SW 1271 (cell line): ENCODE measurements at places on chromosomes 11 and 22.

GRCh38 chr11:977830-978720, 52.4 kb downstream of the AP2A2 start:
- no peak for DNase-seq

GRCh38 chr22:35357883-35358621, 22.8 kb upstream of the HMOX1 start:
- DNase-seq = peak; percentile 36

GRCh38 chr11:1749395-1750351, 722 bp downstream of the IFITM10 start:
- no peak for DNase-seq

- no peak for DNase-seq
These were observed 530.2 kb downstream of the DLG2 start for GRCh38 chr11:85096939-85097338.

DNA sequence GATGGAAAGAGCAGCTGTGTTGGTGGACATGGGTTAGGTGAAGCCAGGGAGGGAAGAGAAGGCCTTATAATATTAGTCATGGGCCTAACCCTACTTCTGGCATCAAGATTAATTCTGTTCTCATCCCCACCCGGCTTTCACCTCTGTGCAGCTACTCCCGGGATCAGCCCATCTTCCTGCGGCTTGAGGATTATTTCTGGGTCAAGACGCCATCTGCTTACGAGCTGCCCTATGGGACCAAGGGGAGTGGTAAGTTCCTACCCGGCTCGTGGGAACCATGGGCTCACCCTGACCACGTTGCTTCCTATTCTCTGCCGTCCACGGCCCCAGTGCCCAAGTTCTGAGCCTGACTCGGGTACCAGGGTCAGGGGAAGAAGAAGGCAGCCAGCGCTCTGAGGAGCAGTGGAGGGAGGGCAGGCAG, 51.6 kb downstream of the ST3GAL4 start:
- DNase-seq = no peak

DNA sequence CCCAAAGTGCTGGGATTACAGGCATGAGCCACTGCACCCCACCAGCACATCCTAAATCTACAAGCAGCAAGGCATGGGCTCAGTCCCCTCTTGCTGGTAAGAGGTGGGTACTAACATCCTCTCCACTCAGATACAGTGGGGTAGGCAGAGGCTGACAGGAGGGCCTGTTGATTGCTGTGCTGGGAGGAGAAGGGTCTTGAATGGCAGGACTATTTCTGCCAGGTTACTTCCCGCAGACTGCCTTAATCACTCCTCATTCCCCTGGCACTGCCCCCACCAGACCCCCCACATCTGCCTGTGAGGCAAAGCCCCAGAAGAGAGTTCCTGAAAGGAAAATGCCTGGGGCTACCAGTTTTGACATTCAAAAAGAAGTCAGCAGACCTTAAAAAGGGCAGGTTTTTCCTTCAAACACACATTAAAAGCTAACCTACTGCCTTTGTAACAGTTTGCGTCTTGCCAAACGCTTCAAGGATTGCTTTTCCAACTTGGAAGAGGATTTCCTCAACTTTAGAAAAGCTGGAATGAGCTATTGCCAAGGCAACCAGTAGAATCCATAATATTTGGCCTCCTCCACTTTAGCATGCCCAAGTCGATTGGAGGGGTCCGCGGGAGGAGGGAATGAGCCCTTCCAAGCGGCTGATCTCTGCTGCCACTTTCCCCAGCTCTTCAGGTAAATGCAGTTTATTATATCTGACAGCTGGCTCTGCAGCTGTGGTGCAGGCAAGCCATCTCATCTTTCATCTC, 62.0 kb downstream of the FDX1 start:
- no peak for DNase-seq

- DNase-seq = no peak
These were observed 43.5 kb downstream of the GGTLC2 start for GRCh38 chr22:22687638-22688500.

- DNase-seq = no peak
These were observed 30.5 kb downstream of the LMO2 start for GRCh38 chr11:33861386-33861785.

DNA sequence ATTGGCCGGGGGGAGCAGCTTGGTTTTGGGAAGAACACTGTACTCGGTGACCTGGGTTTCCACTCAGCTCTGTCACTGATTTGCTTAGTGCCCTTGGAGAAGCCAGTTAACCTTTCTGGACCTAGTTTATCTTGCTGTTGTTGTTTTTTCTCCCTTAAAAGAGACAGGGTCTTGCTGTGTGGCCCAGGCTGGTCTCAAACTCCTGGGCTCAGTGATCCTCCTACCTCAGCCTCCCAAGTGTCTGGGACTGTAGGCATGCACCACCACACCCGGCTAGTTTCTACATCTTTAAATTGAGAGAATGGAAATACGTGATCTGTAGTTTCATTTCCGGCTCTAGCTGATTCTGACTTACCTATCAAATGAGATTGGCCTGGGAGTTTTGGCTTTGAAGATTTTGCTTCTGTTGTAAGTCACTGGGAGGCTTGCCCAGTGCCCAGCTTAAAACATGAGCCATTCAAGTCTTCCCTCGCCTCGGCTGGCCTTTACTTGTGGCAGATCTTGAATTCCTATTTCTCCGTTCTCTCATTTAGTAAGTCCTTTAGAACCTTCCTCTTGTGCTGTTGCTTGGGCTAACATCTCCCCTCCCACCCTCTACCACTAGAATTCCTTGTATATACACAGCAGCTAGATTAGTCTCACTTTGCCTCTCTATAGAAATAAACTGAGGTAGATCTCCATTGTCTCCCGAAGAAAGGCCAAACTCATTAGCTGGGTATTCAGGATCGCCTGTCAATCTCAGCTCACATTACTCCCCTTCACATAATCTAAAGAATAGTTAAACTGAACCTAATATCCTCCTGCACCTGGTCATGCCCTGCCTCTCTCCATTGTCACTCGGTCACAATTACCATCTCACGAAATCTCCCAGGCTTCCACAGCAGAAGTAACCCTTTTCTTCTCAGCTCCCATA, 87.7 kb upstream of the SLC25A18 start:
- no peak for DNase-seq

GRCh38 chr22:19086896-19087295, 35.3 kb downstream of the DGCR2 start:
- no peak for DNase-seq

GRCh38 chr11:112822478-112823274, 138.5 kb upstream of the NCAM1 start:
- no peak for DNase-seq

GRCh38 chr22:24186352-24186740, 5.1 kb downstream of the SUSD2 start:
- DNase-seq = no peak

GRCh38 chr11:11081288-11081687, 223.4 kb upstream of the ZBED5 start:
- DNase-seq = no peak

DNA sequence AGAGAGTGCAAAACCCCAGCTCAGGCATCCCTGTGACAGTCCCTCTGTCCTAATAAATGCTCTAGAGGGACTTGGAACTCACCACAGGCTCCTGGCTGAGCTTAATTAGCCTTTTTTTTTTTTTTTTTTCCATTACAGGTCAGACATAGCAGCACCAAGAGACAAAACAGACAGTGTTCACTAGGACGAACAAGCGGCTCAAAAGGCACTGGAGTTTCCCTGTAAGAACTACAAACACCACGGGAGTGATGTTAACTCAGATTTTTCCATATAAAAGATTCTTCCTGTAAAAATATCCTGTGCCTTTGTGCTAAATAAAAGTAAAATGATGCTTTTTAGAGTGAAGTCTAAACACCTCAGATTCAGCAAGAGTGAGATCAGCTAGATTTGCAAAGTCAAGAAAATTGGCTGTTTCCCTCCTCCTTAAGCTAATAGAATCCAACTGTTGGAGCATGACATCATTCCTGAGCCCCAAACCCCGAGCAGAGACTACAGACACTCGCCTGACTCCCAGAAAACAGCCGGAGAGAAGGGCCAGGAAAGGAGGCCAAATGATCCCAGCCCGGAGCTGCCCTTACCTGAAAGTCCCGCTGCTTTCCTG, 101.0 kb upstream of the AKIP1 start:
- DNase-seq = no peak

DNA sequence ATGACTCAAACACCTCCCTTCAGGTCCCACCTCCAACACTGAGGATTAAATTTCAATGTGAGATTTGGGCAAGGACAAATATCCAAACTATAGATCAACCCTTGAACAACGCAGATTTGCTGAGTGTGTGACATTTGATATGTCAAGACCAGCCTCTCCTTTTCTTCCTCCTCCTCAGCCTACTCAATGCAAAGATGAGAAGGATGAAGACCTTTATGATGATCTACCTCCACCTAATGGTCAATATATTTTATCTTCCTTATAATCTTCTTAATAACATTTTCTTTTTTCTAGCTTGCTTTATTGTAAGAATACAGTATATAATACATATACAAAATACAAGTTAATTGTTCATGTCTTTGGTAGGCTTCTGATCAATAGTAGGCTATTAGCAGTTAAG, 67.5 kb upstream of the MPPED2 start:
- no peak for DNase-seq

- no peak for DNase-seq
These were observed 18.8 kb downstream of the CSNK1E start for GRCh38 chr22:38298312-38299005.

GRCh38 chr11:398826-399225, 4.8 kb downstream of the PKP3 start:
- DNase-seq = no peak

GRCh38 chr11:93622043-93622442, 39.4 kb upstream of the CEP295 start:
- DNase-seq = no peak

DNA sequence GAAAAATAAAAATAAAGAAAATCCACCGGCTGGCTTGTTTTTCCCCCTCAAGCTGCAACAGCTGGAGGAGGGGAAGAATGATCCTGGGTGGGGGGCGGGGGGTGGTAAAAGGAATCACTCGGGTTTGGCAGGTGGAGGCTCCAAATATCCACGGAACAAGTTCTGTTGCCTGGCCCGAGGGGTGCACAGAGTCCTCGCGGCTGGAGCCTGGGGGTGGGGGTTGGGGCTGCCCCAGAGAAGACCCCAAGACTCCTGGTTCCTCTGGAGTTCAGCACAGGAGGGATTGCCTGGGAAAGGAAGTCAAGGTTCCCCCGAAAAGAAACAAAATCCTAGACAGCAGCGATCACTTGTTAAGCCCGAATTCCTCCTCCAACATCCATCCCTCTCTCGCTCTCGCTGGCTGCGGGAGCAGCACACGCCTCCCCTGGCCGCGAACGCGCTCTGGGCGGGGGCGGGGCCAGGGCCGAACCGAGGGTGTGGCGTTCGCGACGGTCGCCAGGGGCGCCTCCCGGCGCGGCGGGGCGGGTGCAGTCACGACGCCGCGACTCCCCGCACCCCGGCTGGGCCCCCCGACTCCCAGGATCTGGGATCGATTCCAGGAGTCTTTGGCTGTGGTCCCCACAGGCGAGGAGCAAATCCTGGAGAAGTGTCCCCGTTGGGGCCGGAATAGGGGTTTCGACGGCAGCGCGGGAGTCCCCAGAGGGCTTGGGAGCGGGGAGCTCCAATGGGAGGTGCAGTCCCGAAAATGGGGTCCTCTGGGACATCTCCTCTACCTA, at the start of gene KCNA4:
TSS of gene KCNA4 (minus strand) at position 443 of the 776 bp plus-strand sequence. CDS start 4,352 bp downstream, outside the sequence.
- DNase-seq = no peak

GRCh38 chr11:107733518-107733917, 21.7 kb upstream of the SLN start:
- DNase-seq = no peak

GRCh38 chr11:57942808-57943207, 80.9 kb upstream of the OR9Q1 start:
- DNase-seq = no peak

DNA sequence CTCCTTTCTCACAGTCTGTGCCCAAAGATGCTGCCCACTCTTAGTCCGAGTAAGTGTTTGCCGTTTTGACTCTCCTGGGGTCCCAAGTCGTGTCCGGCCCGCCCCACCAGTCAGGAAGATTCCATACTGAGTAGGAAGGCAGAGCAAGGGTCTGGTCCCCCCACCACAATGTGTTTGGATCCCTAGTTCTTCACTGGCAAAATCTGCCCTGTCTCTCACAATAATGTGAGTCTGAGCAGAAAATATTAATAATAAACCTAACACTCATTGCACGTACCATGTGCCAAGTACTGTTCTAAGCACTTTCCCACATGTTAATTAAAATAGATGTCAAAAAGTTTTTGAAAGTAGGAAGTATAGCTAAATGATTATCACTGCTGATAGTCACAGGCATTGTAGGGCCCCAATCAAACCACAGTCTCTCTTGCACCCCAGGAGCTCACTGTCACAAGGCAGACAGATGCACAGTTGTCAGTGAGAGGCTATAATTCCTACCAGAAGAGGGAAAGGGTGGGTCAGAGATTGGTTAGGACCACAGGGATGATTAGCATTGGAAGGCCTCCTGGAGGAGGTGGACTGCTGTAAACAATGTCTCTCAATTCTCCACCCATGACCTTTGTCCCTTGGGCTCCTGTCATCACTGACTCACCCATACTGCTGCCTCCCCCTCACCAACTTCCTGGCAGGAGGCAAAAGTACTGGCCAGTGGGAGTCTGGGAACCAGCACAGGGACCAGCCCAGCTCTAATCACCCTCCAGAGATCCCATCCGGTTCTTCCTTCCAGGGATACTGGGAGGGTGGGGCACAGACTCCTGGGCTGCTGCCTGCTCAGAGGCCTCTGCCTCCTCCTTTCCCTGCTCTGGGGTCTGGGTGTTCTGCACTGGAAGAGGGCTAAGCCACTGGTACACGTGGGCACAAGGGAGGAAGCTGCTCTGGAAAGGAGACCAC, 1.0 kb upstream of the POLD4 start:
- DNase-seq = peak; percentile 93

DNA sequence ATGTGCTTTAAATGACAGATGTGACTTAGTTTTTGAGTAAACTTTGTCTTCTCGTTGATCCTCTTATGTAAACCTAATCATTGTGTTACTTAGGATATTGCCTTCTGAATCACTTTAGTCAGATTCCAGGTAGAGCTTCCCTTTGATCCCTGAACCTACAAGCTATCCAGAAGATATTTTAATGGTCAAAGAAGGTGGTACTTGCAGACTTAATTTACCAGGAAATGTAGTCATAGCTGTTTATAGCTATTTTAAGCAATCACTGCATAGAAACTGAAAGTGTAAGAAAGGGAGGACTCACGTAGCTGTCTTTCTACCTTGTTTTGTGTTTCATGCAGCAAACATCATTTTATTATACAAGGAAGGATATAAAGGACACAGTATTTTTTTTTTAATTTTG, 189.5 kb downstream of the DDX10 start:
- DNase-seq = no peak

DNA sequence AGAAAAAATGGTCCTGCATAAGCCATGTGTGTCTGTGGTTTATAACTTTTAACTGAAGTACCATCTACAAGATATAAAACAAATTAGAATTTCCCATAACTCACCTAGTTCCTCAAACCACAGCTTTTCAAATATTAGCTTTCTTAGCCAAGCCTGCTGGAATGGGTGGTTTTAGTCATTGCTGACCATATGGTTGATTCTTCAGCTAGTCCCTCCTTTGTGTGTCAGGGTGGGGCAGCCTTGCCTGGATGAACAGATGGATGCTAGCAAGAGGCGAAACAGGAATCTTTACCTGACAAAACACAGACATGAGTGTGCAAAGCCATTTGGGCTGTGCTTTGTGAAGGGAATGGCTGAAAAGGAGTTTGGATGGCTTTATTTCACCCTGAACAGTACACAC, 6.9 kb upstream of the B3GNT6 start:
- no peak for DNase-seq

- DNase-seq = no peak
These were observed 99.4 kb upstream of the ZC3H12C start for GRCh38 chr11:109993786-109994185.

GRCh38 chr11:860234-861104, 17.8 kb downstream of the TSPAN4 start:
- DNase-seq = no peak

GRCh38 chr11:114309517-114309916, 13.3 kb downstream of the NNMT start:
- no peak for DNase-seq

- no peak for DNase-seq
These were observed 17.9 kb downstream of the MYEOV start for GRCh38 chr11:69311767-69312385.
